HEK293T (cell line): ENCODE measurements at places on chromosomes 5 and 9.
A peak's percentile ranks its signal among the peaks of the same experiment; 100 is the strongest.

- no peak for DNase-seq
These were observed 18.8 kb upstream of the FAM13B start for GRCh38 chr5:138051441-138052296.

DNA sequence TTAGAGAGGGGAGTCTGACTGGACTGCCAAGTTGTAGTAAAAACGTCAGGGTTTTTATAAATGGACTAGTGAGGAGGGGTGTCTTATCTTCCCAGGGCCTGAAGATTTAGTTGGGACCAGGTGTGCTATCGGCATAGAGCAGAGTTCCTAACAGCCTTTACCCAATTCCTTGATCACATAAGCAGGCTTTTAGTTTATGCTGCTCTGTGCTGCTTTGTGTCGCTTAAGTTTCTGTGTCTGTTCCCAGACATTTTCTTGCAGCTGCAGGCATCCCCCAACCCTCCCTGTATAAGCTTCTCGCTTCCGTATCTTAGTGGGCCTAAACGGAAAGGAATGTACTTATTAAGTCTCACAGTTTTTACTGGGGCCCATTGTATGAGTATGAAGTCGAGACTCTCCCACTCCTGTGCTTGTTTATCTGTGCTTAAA is 2.6 kb upstream of the SMC5 start:
- no peak for DNase-seq

GRCh38 chr9:12954441-12954840 is 179.6 kb downstream of the LURAP1L start:
- DNase-seq, result no peak

GRCh38 chr5:110903966-110904365 is 165.2 kb downstream of the SLC25A46 start:
- DNase-seq, result no peak

DNA sequence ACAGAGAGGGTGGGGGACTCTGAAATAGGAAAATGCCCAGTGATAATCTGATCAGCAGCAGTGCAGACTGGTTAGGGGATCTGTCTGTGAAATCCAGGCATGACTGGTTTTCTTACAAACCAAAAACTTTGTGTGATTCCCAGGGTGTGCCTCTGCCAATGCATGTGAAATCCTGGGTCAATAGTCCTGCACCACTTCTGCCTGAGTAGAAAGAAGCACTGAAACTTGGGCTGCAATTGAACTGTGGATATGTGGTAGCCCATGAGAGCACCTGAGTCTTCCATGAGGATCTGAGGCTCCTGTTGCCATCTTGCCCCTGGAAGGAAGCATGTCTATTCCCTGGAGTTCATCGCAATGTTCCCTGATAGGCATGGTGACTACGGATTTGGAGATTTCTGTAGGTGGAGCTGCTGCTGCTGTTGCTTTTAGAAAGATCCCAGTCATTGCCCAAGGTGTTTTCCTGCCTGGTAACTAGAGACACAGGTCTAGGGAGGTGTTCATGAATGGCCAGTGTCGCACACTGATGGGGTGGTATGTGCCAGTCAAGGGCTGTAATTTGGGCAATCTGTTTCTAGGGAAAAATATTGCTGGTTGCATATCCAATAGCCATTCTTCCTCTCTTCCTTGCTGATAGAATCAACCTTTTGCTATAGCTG is 146.7 kb downstream of the CARTPT start:
- DNase-seq, result no peak

GRCh38 chr9:38356851-38357250 is 35.7 kb upstream of the ALDH1B1 start:
- no peak for DNase-seq

- DNase-seq, result no peak
These were observed 1568.9 kb upstream of the ACO1 start for GRCh38 chr9:30815585-30815984.

DNA sequence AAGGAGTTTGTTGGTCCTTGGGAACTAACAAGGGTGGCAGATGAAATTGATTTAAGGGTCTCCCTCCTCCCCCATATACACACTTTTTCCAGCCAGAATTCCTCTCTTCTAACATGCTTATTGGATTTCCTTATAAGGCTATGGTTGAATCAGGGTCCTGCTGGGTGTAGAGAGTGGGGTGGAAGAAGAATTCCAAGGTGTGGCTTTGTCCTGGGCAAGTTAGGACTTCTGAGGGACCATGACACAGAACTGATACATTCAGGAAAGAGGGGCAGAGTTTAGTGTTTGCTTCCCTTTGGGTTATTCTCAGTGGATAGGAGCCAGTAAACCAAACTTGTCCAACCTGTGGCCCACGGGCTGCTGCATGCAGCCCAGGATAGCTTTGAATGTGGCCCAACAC is 116.5 kb downstream of the SNX18 start:
- no peak for DNase-seq

- DNase-seq, result peak; percentile 48
These were observed 117.4 kb upstream of the RORB start for GRCh38 chr9:74379718-74380117.

GRCh38 chr5:171606414-171607024 is 179.1 kb upstream of the SMIM23 start:
- no peak for DNase-seq

DNA sequence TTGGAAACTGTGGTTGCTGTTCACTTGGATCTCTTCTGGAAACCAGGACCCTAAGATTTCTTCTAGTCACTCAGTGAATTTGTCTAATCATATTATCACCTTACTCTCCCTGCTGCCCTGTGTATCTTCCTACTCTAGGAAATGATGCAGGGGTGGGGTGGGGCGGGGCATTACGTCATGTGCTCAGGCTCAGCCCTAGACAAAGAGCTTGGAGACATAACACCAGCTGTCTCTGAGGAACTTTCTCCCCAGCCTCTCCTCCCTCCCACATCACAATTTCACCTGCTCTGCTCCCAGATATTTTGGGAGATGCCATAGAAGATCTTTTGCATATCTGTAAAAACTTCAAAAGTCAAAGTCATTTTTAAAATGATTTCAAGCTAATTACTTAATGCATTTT is 470.4 kb downstream of the ZSWIM6 start:
- no peak for DNase-seq

GRCh38 chr5:147567917-147568598 is 58.2 kb upstream of the DPYSL3 start:
- no peak for DNase-seq

- DNase-seq, result no peak
These were observed 15.2 kb downstream of the LIFR start for GRCh38 chr5:38541174-38541725.

GRCh38 chr5:3787604-3788003 is 192.0 kb downstream of the IRX1 start:
- no peak for DNase-seq

GRCh38 chr9:77829420-77829819 is 181.3 kb upstream of the GNA14 start:
- no peak for DNase-seq

DNA sequence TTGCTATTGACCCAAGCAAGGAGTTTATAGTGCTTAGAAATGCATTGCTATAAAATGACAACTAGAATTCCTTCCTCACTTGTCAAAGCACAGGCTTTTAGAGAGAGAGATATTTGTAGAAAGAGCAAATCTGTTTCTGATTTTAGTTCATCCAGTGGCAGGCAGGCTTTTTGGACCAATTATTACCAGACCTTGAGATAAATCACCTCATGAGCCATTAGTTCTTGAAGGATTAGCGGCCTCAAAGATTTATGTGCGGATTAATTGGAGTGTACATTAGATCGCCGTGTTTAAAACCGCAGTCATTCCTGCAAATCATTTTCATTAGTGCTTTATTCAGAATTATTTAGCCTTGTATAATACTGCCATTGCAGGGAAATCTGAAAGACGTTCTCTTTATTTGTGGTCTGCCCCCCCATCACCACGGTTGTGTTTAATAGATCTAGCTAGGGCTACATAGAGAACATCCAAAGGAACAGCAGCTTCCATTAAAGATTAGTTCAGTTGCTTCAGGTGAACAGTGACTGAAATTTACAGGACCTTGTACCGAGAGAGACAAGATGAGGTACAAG is 28.8 kb upstream of the TJP2 start:
- no peak for DNase-seq

DNA sequence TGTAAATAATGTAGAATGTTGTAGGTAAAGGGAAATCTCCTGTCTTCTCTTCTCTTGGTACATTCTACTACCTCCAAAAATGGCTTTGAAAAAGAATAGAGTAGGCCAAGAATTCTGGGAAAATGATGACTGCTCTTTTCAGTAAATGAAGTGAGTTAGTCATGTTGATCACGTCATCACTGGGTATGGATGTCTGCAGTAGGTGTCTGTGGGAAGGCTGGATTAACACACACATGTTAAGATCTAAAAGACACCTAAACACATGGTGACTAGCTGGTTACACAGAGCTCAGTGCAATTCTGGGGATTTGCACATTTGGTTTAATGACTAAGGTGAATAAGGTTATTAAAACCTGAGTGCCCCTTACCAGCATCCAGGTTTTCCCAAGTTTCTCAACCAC is 161.5 kb downstream of the CEP120 start:
- DNase-seq, result no peak

GRCh38 chr9:113368982-113369854 is 7.6 kb downstream of the HDHD3 start:
- no peak for DNase-seq

GRCh38 chr9:72753266-72753893 is 199.5 kb downstream of the ALDH1A1 start:
- DNase-seq, result no peak

DNA sequence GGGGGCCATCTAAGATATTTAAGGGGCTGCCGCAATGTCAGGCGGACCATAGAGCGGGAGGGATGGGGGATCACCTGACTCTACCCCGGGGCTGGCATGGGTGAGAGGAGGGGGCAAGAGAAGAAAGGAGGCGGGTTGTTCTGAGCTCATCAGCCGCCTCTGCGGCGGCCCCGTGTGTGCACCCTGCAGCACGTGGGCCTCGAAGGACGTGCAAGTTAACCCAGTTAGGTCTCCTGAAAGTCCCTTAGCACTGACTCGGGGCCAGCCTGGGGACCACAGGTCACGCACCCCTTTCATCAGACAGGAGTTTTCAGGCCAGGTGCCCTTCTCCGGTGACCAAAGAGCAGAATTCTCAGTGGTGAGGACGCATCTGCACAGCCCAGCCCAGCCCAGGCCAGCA is 58.0 kb downstream of the UBE2QL1 start:
- DNase-seq, result no peak

GRCh38 chr5:39190311-39191102 is 28.9 kb downstream of the FYB1 start:
- DNase-seq, result no peak

- no peak for DNase-seq
These were observed 371.1 kb upstream of the GRAMD2B start for GRCh38 chr5:126052120-126052519.

- no peak for DNase-seq
These were observed 706.3 kb upstream of the WWC1 start for GRCh38 chr5:167585184-167585583.

DNA sequence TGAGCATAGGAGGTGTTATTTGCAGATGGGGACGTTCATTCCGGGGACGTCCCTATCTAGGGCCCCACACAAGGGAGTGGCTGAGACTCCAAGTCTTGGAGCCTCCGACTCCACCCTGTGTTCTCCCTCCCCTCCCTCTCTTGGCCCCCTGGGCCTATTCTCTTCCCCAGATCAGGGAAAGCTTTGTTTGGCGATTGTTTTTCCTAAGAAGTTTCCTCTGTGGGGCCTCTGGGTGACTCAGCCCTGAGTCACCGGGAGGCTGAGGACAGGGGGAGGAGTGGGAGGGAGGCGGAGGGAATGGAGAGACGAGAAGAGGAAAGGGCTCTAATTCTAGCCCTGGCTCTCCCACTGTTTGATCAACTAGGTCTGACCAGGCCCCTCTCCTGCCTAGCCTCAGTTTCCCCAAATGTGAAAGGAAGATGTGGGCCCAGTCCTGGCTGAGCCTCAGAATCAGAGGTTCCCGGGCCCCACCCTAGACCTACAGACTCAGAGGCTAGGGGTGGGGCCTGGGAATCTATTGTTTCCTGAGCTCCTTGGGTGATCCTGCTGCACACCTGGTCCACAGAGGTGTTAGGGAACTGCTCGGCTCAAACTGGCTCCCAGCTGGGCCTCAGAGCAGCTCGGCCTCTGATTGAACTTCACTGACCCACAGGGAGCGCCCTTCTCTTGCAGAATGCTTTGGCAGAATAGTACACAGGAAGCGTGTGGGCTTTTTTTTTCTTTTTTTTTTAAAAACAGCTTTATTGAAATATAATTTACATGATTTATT is 19.2 kb downstream of the GSN start:
- peak; percentile 73 for DNase-seq

GRCh38 chr5:137078171-137078665 is 420.9 kb downstream of the SPOCK1 start:
- DNase-seq, result no peak

DNA sequence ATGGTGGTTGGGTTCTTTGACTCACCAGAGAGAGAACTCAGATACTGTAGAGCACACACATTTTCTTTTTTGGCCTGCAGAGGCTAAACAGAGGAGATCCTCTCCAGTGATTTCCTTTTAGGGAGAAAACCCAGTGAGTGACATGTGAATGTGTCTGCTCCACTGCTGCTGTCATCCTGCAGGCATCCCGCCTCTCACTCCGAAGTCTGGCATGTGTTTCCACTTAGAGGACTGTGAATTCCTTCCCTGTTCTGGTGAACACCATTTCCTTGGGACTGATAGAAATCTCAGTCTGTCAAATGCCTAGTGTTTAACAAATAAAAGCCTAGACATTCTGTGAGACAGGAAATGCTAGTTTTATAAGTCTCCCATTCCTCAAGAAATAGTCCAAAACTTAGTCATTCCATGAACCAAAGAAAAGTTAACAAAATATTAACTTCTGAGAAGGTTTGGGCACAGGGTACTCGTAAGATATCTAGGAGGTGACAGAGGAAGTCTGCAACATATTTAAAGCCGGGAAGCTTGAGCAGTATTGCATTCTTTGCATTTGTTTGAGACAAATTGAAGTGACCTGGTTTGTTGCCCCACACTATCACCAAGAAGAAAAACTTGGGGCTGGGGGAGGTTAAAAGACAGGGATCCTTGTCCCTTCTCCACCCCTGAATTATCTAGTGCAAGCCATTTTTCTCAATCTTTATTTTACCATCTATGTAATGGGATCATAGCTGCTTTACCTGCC is 74.9 kb upstream of the NIPAL4 start:
- DNase-seq, result no peak

DNA sequence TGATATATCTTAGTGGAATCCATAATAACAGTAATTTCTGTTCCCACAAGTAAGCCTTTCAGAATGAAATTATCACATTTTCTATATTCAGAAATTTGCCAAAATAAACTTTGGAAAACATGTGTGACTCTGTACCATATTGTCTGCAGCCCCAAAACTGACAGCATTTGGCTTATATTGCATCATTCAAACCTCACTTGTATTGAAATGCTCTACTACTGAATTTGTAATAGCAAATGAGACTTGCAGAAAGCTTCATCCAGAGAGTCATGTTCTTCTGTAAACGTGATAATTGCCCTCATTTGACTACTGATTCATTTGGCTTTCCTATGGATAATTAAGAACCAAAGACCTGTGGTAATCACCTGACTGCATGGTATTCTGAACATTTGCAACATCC is 1249.5 kb upstream of the CDH18 start:
- no peak for DNase-seq

GRCh38 chr5:38267372-38267771 is 9.0 kb downstream of the EGFLAM start:
- DNase-seq, result no peak

GRCh38 chr5:66231508-66231907 is 87.4 kb downstream of the SREK1 start:
- DNase-seq, result no peak
